ENCODE measurements at places on chromosomes 4 and X.

DNA sequence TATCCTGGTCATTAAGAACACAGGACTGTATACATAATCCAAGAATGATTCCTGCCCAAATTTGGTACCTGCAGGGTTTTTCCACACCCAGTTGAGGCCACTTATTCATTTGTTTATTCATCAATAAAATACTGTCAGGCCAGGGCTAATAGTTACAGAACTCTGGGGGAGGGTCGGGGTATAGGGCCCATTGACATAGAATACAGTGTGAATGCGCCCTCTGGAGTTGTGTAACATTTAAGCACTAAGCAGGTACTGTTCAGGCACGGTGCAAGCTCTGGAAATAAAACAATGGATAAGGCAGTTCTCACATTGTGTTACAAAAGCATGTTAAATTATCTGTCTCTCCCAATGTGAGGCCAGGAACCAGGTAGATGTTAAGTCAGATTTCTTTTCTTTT lies 30.8 kb upstream of the LRBA start:
- DNase-seq: no peak

GRCh38 chrX:27444093-27444908 lies 18.8 kb downstream of the PPP4R3C start:
- no peak for DNase-seq

- no peak for DNase-seq
Measured at GRCh38 chr4:156330436-156331031, 376.9 kb upstream of the CTSO start.

DNA sequence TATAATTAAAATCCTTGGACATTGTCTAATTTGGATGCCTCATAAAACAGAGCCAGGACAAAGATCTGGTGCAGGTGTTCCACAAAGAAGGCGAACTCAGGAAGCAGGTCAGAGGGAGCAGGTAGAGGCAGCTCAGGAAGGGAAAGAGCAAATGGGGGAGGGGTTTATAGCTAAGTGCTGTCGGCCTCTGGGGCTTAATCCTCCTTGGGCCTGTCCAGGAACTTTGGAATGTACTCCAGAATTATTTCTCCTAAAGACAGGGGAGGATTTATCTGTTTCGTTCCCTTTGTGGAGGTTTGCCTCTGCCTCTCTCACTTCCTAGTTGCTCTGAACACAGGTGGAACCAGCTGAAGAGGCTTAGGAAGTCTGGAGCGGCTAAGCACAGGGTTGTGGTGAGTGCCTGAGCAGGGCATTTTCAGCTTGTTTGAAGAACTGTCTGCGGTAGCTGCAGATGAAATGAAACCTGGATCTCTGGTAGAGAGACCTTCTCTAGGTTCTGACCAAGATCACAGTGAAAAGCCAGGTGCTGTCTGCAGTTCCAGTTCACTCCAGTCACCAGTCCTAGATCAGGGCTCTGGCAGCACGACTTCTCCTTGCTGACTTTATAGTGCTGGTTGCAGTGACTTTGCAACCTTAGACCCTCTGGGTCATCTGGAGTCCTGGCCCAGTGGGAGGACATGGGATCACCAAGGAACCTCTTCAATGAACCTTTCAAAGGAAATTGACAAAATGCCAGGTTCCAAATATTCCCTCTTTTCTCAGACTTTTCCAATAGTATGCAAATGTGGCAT lies 519.2 kb downstream of the PCDH10 start:
- no peak for DNase-seq

DNA sequence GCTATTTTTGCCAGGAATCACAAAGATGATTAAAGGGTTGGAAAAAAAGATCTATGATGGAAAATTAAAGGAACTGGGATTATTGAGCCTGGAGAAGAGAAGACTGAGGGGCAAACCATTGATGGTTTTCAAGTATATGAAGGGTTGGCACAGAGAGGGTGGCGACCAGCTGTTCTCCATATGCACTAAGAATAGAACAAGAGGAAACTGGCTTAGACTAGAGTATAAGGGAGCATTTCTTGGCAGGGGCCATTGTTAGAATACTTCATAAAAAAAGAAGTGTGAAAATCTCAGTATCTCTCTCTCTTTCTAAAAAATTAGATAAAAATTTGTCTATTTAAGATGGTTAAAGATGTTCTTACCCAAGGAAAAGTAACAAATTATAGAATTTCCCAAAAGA lies 75.1 kb downstream of the NPNT start:
- no peak for DNase-seq

- no peak for DNase-seq
Measured at GRCh38 chrX:136262243-136262642, 11.0 kb upstream of the MAP7D3 start.

- no peak for DNase-seq
Measured at GRCh38 chr4:126568652-126569570, 1063.8 kb upstream of the INTU start.

GRCh38 chrX:23764188-23764984 lies 18.6 kb upstream of the SAT1 start:
- DNase-seq: no peak

DNA sequence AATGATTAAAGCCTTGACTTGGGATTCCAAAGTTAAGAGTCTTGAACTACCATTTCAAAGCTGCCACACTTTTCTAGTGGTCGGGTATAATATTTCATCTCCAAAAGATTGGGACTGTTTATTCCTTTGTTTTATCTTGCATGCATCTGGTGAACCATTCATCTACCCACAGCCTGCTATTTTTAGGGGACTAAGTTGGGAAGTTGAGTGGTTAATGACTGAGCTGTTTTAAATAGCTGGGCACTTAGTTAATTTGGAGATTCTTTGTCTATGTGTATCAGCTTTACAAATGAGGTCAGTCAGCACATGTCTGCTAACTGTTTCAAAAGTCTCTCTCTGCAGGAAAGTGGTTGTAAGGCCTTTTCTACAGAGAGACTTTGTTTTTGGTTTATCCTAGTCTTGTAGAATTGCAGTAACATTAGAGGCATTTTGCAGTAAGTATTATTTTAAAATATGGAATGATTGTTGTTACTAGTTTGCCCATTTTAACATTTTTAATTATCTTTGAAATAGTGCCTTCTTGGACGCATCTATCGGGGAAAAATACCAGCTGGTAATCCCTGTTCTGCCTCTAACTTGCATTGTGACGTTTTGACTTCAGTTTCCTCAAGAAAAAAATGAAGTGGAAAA lies 8.2 kb downstream of the BMP2K start:
- DNase-seq: no peak

Measured in T-helper 2 cell (primary cell).